ENCODE measurements at places on chromosomes 6 and 20. TPM values are rescaled to one million over a fixed set of nuclear protein-coding genes. Genes with fewer than 3 reads are reported as not detected.

GRCh38 chr6:104613416-104614001 lies 246.2 kb downstream of the HACE1 start:
- H3K27ac ChIP-seq = no peak overlapping the region
- no peaks in the 10 kb centered on the region for H3K36me3 ChIP-seq
- DNase-seq = no peak
- H3K4me3 ChIP-seq = no peak overlapping the region

GRCh38 chr20:16124911-16125776 lies 448.1 kb downstream of the KIF16B start:
- no peaks in the 10 kb centered on the region for H3K4me1 ChIP-seq
- no peaks in the 10 kb centered on the region for H3K36me3 ChIP-seq
- DNase-seq = no peak
- H3K27me3 ChIP-seq = no peaks in the 10 kb centered on the region
- no peak overlapping the region for H3K4me3 ChIP-seq
- H3K27ac ChIP-seq = no peak overlapping the region

GRCh38 chr6:151482290-151482689 lies 11.5 kb upstream of the CCDC170 start:
- peak; percentile 13 for DNase-seq
- peak overlapping the region; percentile 94 for H3K27ac ChIP-seq
- H3K27me3 ChIP-seq = no peaks in the 10 kb centered on the region

GRCh38 chr6:21767891-21768648 lies 174.5 kb downstream of the SOX4 start:
- peak overlapping the region; percentile 14 for H3K4me3 ChIP-seq
- H3K4me1 ChIP-seq = peaks cover 43% of the 10 kb centered on the region
- DNase-seq = peak; percentile 60
- H3K36me3 ChIP-seq = no peaks in the 10 kb centered on the region
- H3K27me3 ChIP-seq = no peaks in the 10 kb centered on the region

DNA sequence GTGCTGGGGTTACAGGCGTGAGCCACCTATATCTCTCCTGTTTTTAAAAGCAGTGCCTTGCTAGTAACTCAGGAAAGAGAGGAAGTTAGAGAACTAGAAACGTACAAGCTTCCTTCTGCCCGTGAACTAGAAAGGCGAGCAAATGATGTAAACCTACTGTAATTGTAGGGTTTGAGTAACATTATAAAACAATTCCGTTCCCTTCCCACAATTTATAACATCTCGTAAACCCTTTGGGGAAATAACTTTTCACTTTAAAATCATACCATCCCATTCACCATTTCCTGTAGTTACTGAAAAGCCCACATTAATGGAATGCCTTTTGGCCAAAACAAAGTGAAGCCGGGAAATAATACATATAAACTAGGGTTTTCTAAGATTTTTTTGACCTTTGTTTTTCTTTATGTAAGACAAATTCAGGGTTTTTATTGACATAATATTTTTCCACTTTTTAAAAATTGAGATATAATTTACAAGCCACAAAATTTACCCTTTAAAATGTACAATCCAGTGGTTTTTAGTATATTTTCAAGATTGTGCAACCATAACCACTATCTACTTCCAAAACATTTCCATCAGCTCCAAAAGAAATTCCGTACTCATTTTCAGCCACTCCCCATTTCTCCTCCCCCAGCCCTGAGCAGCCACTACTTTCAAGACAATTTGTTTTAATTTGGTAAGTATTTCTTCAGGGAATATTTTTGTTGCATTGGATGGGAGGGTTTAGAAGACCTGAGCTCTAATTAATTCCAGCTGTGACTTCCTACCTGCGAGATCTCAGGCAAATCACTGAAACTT lies 175.1 kb upstream of the PDE10A start:
- H3K27ac ChIP-seq = no peak overlapping the region
- no peak for DNase-seq
- H3K4me3 ChIP-seq = no peak overlapping the region
- H3K27me3 ChIP-seq = peaks cover 5% of the 10 kb centered on the region

- H3K36me3 ChIP-seq = no peaks in the 10 kb centered on the region
- DNase-seq = no peak
- H3K27ac ChIP-seq = no peak overlapping the region
- no peaks in the 10 kb centered on the region for H3K27me3 ChIP-seq
- H3K4me1 ChIP-seq = no peaks in the 10 kb centered on the region
- no peak overlapping the region for H3K4me3 ChIP-seq
These were observed 17.3 kb downstream of the MYO6 start for GRCh38 chr6:75766387-75766786.

DNA sequence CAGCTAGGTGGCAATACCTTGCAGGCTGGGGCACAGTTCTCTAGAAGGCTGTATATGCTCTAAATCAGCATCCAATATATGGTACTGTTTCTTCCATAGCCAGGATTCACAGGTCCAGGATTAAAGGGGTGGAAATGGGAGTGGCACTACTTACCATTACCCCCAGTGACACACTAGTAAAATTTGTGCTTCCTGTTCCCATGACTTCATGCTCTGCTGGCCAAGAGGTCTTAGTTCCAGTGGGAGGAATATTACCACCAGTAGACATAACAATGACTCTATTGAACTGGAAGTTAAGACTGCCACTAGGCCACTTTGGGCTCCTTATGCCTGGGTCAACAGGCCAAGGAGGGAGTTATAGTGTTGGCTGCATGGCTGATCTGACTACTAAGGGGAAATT lies 174.3 kb upstream of the TNFAIP3 start:
- H3K27me3 ChIP-seq = peaks cover 7% of the 10 kb centered on the region
- no peak overlapping the region for H3K4me3 ChIP-seq
- H3K36me3 ChIP-seq = no peaks in the 10 kb centered on the region
- H3K27ac ChIP-seq = no peak overlapping the region
- DNase-seq = no peak

GRCh38 chr20:44367746-44368145 lies 12.2 kb downstream of the HNF4A start:
- H3K4me1 ChIP-seq = no peaks in the 10 kb centered on the region
- peaks cover 10% of the 10 kb centered on the region for H3K27me3 ChIP-seq
- no peak for DNase-seq
- H3K4me3 ChIP-seq = no peak overlapping the region

DNA sequence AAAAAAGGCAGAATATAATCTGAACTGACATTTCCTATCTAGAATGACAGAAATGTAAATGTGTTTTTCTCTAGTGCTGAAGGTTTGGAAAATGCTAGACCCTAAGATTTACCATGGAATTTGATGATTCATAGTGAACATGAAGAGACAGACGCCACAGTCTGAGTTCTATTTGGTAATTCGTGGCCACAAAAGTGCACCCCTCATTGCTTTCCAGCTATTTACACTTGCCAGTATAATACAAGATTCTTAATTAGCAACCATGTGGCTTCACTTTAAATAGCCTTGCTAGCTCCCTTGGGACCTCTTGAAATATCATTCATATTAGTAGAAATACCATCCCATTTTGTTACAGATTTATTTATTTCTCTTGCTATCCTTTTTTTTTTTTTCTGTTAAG lies 636.8 kb downstream of the PRKN start:
- no peak overlapping the region for H3K4me3 ChIP-seq
- no peak for DNase-seq
- no peaks in the 10 kb centered on the region for H3K27me3 ChIP-seq
- H3K36me3 ChIP-seq = no peaks in the 10 kb centered on the region
- H3K4me1 ChIP-seq = no peaks in the 10 kb centered on the region

GRCh38 chr6:109978174-109979032 lies at the start of gene GPR6:
TSS of gene GPR6 (plus strand) at chr6:109978311. CDS start at chr6:109979113, 802 bp downstream.
- no peaks in the 10 kb centered on the region for H3K36me3 ChIP-seq
- H3K4me3 ChIP-seq = no peak within 1 kb of the TSS
- H3K4me1 ChIP-seq = no peaks in the 10 kb centered on the region
- H3K27me3 ChIP-seq = peaks cover 6% of the 10 kb centered on the region

GRCh38 chr20:21273755-21274386 lies 29.3 kb upstream of the XRN2 start:
- no peaks in the 10 kb centered on the region for H3K4me1 ChIP-seq
- no peak overlapping the region for H3K4me3 ChIP-seq
- no peak for DNase-seq
- no peaks in the 10 kb centered on the region for H3K36me3 ChIP-seq
- no peak overlapping the region for H3K27ac ChIP-seq

GRCh38 chr6:113630738-113631535 lies 226.2 kb upstream of the MARCKS start:
- peak overlapping the region; percentile 94 for H3K27ac ChIP-seq
- peak; percentile 22 for DNase-seq
- H3K27me3 ChIP-seq = no peaks in the 10 kb centered on the region
- H3K4me3 ChIP-seq = 0 out of 2 replicates have a peak overlapping the region, but pooled peaks have one; percentile 21

DNA sequence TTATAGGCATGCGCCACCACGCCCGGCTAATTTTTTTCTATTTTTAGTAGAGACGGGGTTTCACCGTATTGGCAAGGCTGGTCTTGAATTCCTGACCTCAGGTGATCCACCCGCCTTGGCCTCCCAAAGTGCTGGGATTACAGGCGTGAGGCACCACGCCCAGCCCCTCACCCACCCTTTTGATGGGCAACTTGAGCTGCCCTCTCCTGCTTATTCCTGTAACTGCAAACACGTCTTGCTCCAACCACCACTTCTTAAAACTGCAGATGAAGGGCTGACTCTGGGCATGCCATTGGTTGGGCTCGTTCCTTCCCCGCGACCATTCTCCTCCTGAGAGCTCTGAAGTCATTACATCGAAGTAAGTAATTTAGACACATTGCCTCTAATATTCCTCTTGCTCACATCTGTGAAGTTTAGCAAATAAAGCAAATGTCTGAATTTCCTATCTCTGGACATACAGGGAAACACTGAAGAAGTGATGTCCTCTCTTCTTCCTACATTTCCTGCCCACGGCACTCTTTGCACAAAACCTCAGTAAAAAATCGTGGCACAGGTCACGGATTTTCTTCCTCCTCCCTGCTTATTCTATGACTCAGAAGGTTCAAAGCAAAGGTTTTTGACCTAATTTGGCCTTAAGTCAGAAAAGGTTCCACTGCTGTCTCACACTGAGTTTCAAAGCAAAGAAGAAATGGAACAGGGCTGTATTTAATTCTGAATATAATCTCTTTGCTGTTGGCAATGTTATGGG lies 117.5 kb downstream of the GMPR start:
- H3K27ac ChIP-seq = peak overlapping the region; percentile 36
- peak overlapping the region; percentile 11 for H3K4me3 ChIP-seq
- H3K36me3 ChIP-seq = peaks cover 6% of the 10 kb centered on the region
- peak; percentile 12 for DNase-seq

GRCh38 chr20:13788167-13788834 lies 3.5 kb downstream of the NDUFAF5 start:
- H3K36me3 ChIP-seq = peaks cover 32% of the 10 kb centered on the region
- peaks cover 25% of the 10 kb centered on the region for H3K4me1 ChIP-seq
- no peak overlapping the region for H3K27ac ChIP-seq
- no peak overlapping the region for H3K4me3 ChIP-seq
- H3K27me3 ChIP-seq = no peaks in the 10 kb centered on the region

GRCh38 chr20:58898629-58899408 lies 46.3 kb downstream of the GNAS start:
- 0 out of 2 replicates have a peak, but pooled peaks cover 1% of the 10 kb centered on the region for H3K27me3 ChIP-seq
- H3K4me3 ChIP-seq = no peak overlapping the region
- peaks cover 75% of the 10 kb centered on the region for H3K4me1 ChIP-seq
- peaks cover 45% of the 10 kb centered on the region for H3K36me3 ChIP-seq
- DNase-seq = no peak

DNA sequence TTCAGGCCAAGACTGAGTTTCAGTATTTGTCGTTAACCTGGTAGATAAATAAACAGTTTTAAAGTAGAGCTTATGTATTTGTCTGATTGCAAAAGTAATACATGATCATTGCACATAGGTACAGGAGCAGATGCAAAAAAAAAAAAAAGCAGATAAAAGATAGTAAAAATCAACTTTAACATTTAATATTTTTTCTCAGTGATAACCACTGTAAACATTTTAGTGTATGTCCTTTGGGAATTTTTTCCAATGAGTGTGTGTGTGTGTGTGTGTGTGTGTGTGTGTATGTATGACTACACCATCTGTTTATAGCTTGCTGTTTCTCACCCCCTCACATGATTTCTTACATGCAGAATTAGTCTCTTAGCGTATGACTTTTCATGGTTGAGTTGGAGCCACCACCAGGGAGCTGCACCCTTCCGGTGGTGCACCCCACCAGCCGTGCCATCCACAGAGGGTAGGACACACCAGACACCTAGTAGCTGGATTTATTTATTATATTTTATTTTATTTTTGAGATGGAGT lies 26.3 kb downstream of the WRNIP1 start:
- peak overlapping the region; percentile 62 for H3K27ac ChIP-seq
- H3K4me1 ChIP-seq = peaks cover 46% of the 10 kb centered on the region
- H3K36me3 ChIP-seq = peaks cover 13% of the 10 kb centered on the region
- peak overlapping the region; percentile 41 for H3K4me3 ChIP-seq

- no peak overlapping the region for H3K27ac ChIP-seq
- no peak overlapping the region for H3K4me3 ChIP-seq
- H3K36me3 ChIP-seq = no peaks in the 10 kb centered on the region
- no peaks in the 10 kb centered on the region for H3K4me1 ChIP-seq
These were observed 8.4 kb upstream of the IRF4 start for GRCh38 chr6:382883-383810.

DNA sequence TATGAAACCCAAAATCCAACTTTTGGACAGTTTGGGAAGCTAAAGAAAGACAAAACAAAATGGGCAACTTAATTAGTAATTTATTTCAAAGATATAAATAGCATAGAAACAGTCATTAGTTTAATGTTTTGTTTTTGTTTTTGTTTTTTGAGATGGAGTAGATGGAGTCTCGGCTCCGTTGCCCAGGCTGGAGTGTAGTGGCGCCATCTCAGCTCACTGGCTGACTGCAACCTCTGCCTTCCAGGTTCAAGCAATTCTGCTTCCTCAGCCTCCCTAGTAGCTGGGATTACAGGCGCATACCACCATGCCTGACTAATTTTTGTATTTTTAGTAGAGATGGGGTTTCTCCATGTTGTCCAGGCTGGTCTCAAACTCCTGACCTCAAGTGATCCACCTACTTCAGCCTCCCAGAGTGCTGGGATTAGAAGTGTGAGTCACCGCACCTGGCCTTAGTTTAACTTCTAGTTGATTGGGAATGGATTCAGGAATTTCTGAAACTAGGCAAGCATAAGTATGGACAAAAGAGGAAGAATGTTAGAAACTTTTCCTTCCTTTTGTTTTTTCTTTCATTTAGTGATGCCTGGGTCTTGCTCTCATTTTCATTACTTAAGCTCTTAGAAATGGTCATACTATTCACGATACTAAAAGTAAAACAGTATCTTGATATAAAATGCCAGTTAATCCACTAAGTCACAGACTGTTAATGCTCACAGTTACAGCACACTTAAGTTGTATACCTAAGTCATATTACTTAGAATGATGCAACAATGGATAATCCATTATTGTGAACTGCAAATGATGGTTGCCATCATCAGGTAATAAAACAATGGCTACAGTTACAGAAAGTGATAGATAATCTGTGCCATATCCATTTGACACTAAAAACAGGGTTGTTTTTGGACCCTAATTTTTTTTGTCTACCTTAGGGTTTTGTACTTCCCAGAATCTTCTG lies 8.2 kb downstream of the SENP6 start:
- H3K36me3 ChIP-seq = peaks cover 8% of the 10 kb centered on the region
- H3K27me3 ChIP-seq = no peaks in the 10 kb centered on the region
- no peak overlapping the region for H3K4me3 ChIP-seq
- no peak for DNase-seq
- peak overlapping the region; percentile 66 for H3K27ac ChIP-seq

GRCh38 chr6:106885679-106886078 lies 88.8 kb downstream of the CD24 start:
- peaks cover 4% of the 10 kb centered on the region for H3K27me3 ChIP-seq
- H3K27ac ChIP-seq = no peak overlapping the region
- peaks cover 9% of the 10 kb centered on the region for H3K4me1 ChIP-seq
- no peak for DNase-seq
- H3K4me3 ChIP-seq = no peak overlapping the region
- H3K36me3 ChIP-seq = no peaks in the 10 kb centered on the region

Gene KHDRBS2
- not detected for total RNA-seq

Gene OR5V1
- not detected for total RNA-seq

Gene RIPPLY2
- not detected for total RNA-seq

Gene SNAP91
- total RNA-seq = not detected

Gene NHLRC1
- 1.7 TPM for total RNA-seq

Gene STMND1
- total RNA-seq = not detected

Gene MMP24
- 0.71 TPM for total RNA-seq
